ENCODE measurements at places on chromosomes 2 and 18.

GRCh38 chr2:128477891-128478290 is 159.2 kb upstream of the HS6ST1 start:
- DNase-seq: no peak

DNA sequence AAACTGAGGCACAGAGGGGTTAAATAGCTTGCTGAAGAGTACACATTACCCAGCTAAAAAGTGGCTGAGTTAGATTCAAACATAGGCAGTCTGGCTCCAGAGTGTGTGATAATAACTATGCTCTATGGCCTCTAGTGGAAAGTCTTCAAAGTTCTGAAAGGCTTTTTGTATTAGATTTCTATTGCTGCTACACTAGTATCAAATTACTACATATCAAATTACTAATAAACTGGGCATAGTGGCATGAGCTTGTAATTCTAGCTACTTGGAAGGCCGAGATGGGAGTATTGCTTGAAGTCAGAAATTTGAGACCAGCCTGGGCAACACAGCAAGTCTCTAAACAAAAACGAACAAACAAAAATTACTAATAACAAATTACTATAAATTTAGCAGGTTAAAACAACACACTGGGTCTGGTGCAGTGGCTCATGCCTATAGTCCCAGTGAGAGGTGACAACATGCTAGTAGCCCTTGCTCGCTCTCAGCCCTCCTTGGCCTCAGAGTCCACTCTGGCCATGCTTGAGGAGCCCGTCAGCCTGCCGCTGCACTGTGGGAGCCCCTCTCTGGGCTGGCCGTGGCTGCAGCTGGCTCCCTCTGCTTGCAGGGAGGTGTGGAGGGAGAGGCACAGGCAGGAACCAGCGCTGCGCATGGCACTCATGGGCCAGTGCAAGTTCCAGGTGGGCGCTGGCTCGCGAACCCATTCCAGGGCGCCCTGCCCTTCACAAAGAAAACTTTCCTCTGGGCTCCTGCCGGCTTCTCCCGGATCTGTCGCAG is 38.2 kb upstream of the TWSG1 start:
- no peak for DNase-seq

- no peak for DNase-seq
Observed at GRCh38 chr2:147758821-147759220, 86.0 kb upstream of the ACVR2A start.

DNA sequence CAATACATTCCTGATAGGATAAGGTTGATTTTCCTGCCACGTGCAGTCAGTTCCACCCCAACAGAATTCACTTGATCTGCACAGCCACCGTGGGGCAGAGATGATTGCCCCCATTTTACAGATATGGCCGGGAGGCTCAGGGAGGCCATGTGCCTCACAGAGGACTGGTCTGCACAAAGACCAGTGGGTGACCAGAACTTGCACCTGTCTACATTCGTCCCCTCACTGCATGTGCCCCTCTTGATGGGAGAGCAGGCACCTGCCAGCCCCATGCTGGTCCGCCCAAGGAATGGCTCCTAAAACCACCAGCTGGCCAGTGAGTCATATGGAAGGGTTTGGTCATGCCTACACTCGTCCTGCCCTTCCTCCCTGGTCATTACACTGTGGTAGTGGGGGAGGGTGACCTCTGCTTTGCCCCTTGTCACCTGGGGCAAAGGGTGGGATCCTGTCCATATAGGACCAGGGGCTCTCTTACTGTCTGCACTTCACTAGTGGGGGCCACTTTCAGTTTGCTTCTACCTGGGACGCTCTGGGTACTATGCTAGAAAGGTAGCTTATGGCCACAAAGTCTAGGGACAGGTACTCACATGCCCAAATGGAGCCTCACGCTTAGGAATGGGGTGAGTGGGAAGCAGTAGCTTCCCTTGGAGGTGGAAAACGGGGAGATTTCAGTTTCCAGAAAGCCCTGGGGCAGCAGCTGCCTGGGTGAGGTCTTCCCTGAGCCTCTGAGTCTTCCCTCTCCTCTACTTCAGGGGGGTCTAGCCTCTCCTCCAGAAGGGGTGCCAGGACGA is 14.7 kb downstream of the RRM2 start:
- no peak for DNase-seq

DNA sequence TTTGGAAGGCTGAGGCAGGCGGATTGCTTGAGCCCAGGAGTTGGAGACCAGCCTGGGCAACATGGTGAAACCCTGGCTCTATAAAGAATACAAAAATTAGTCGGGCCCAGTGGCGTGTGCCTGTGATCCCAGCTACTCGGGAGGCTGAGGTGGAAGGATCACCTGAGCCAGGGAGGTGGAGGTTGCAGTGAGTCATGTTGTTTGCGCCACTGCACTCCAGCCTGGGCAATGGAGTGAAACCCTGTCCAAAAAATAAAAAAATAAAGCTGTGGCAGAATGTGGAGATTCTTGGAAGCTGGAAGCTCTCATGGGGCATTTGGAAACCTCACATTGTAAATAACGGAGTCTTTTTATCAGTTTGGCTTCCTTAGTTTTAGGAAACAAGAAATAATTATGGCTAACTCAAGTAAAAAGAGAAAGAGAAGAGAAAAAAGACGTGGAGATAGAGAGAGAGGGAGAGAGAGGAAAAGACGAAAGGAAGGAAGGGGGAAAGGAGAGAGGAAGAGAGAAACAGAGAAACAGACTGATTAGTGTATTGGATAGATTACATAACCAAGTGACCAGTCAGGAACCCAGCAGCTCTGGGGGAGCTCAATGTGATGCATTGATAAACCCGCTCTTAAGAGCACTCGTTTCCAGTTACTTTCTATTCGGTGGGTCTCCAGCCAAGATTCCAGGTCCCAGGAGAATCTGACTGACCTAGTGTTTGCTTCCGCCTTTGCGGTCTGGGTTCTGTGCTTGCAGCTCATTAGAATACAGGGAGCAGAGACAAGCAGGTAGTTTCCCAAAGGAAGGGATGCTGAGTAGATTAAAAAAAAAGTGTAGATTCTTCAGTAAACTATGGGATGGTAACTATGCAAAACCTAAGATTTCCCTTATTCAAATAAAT is 1.1 kb upstream of the SPAST start:
- no peak for DNase-seq

DNA sequence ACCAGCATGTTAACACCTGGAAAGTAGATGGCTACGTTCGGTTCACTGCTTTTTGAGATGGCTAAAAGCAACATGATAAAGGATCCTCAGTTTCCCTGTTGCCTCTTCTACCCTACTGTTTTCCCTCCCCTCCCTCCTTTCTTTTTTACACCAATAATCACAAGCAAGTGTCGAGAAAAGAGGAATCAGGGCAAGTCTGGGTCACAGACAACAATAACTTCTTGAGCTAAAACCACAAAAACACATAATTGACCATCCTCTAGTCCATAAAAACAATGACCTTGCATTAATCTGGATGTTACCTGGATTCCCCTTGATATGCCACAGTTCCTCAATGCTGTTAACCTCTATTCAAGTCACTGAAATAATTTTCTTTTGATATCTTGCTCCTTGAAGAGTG is 736.6 kb upstream of the GCFC2 start:
- DNase-seq: no peak

All from activated T-cell treated with anti-CD3 and anti-CD28 coated beads, Interleukin-2, amount 50 U/mL, for 4 hours (primary cell).